Effector memory CD8-positive, alpha-beta T cell (primary cell): ENCODE measurements at places on chromosomes 7 and 10.

- no peaks in the 10 kb centered on the region for H3K27me3 ChIP-seq
- H3K4me3 ChIP-seq, result no peak overlapping the region
- DNase-seq, result no peak
- peaks cover 27% of the 10 kb centered on the region for H3K36me3 ChIP-seq
- no peaks in the 10 kb centered on the region for H3K4me1 ChIP-seq
Measured at GRCh38 chr7:26348234-26348851, 56.7 kb downstream of the SNX10 start.

GRCh38 chr10:98254234-98254974, 13.6 kb downstream of the LOXL4 start:
- no peaks in the 10 kb centered on the region for H3K27me3 ChIP-seq
- H3K27ac ChIP-seq, result no peak overlapping the region
- peaks cover 1% of the 10 kb centered on the region for H3K4me1 ChIP-seq
- no peak overlapping the region for H3K4me3 ChIP-seq
- peaks cover 10% of the 10 kb centered on the region for H3K36me3 ChIP-seq
- no peak for DNase-seq

GRCh38 chr10:125226823-125227222, 66.5 kb upstream of the CTBP2 start:
- no peaks in the 10 kb centered on the region for H3K4me1 ChIP-seq
- no peak overlapping the region for H3K27ac ChIP-seq
- H3K4me3 ChIP-seq, result no peak overlapping the region
- H3K27me3 ChIP-seq, result peaks cover 11% of the 10 kb centered on the region
- DNase-seq, result no peak

- H3K4me3 ChIP-seq, result no peak overlapping the region
- peaks cover 3% of the 10 kb centered on the region for H3K36me3 ChIP-seq
- DNase-seq, result no peak
- H3K4me1 ChIP-seq, result no peaks in the 10 kb centered on the region
Measured at GRCh38 chr10:10730471-10731043, 287.1 kb upstream of the CELF2 start.

DNA sequence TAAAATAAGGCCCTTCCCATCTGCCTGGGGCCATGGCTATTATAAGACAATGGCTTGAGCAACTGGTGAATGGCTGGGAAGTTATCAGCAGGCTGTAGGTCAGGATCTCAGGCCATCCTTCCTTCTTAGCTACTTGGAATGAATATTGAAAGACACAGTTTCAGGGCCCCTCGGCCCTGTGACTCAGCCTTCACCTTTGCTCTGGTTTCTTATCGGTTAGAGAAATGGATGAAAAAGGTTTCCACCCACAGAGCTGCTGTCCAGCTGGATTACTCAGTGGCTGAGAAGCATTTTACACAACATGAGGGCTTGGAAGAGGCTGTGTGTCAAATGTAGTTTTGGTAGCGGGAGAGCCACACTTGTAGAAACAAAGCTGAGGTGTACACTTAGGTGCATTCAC, 9.4 kb downstream of the ACSL5 start:
- H3K27ac ChIP-seq, result peak overlapping the region; percentile 49
- no peak for DNase-seq
- H3K4me1 ChIP-seq, result peaks cover 56% of the 10 kb centered on the region

DNA sequence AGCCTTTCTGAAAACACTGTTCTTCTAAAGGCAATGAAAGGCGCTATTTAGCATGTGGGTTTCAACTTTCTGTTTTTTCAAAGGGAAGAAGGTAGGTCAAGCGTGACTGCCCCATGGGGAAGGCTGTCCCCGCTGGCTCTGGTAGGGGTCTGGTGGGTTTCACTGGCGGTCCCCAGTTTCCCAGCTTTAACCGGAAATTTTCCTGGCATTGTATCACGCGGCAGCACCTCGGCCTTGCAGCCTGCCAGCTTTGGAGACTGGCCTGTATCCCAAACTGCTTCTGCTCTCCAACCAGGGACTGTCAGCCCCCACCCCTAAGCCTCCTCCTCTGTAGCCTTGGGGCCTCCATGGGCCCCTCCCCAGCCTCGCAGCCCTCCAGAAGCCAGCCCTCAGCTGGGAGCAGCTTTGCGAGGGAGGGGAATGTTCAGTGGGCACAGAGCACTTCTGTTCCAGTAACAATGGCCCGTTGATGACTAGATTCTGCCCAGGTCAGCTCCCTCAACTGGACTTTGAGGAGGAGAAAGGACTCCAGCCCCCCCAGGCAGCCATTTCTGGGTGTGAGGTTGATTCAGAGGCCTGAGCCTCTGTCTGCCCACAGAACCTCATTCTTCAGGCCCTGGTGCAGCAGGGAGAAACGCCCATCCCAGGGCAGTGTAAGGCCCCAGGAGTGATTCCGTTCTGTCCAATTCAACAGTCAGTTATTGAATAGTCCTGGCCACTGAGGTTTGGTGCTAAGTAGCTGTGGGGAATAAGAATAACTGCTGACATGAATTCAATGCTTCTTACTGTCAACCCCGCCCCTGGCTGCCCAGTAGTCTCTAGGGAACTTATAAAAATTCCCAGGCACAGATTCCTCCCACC, 17.1 kb downstream of the CHST3 start:
- no peaks in the 10 kb centered on the region for H3K36me3 ChIP-seq
- no peak overlapping the region for H3K4me3 ChIP-seq
- H3K4me1 ChIP-seq, result peaks cover 2% of the 10 kb centered on the region
- no peak overlapping the region for H3K27ac ChIP-seq
- no peak for DNase-seq
- peaks cover 52% of the 10 kb centered on the region for H3K27me3 ChIP-seq

- no peaks in the 10 kb centered on the region for H3K27me3 ChIP-seq
- no peak overlapping the region for H3K27ac ChIP-seq
- no peak for DNase-seq
- peaks cover 2% of the 10 kb centered on the region for H3K36me3 ChIP-seq
- no peak overlapping the region for H3K4me3 ChIP-seq
- no peaks in the 10 kb centered on the region for H3K4me1 ChIP-seq
Measured at GRCh38 chr7:20577441-20578071, 37.9 kb upstream of the ABCB5 start.

GRCh38 chr7:155738652-155739537, 73.4 kb downstream of the SHH start:
- H3K4me1 ChIP-seq, result peaks cover 32% of the 10 kb centered on the region
- H3K27me3 ChIP-seq, result no peaks in the 10 kb centered on the region
- H3K36me3 ChIP-seq, result peaks cover 73% of the 10 kb centered on the region
- peak overlapping the region; percentile 69 for H3K4me3 ChIP-seq
- DNase-seq, result peak; percentile 43
- H3K27ac ChIP-seq, result peak overlapping the region; percentile 86

DNA sequence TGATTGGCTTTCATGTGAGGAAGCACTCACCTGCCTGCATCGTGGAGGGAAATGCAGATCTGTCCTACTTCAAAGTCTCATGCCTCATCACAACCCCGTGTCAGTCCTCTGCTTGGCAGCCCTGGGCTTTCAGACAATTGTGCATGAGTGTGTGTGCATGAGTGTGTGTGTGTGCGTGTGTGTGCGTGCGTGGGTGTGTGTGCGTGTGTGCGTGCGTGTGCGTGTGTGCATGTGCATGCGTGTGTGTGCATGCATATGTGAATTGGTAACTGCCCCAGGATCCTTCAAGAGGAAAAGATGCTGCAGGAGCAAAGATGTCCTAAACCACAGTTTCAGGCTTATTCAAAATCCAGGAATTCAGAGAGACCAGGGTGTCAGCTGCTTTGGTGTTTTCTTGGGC, 71.3 kb downstream of the LANCL2 start:
- peaks cover 11% of the 10 kb centered on the region for H3K4me1 ChIP-seq
- H3K27me3 ChIP-seq, result no peaks in the 10 kb centered on the region
- H3K4me3 ChIP-seq, result no peak overlapping the region
- no peak for DNase-seq

GRCh38 chr10:11237571-11237970, 219.9 kb downstream of the CELF2 start:
- peak overlapping the region; percentile 89 for H3K27ac ChIP-seq
- peaks cover 84% of the 10 kb centered on the region for H3K4me1 ChIP-seq
- H3K27me3 ChIP-seq, result no peaks in the 10 kb centered on the region
- H3K4me3 ChIP-seq, result peak overlapping the region; percentile 49

GRCh38 chr10:77328272-77328816, 309.3 kb downstream of the KCNMA1 start:
- H3K4me3 ChIP-seq, result no peak overlapping the region
- DNase-seq, result peak; percentile 2
- H3K27me3 ChIP-seq, result peaks cover 17% of the 10 kb centered on the region
- H3K36me3 ChIP-seq, result no peaks in the 10 kb centered on the region
- no peak overlapping the region for H3K27ac ChIP-seq

GRCh38 chr10:131094527-131095312, 216.8 kb downstream of the TCERG1L start:
- H3K27me3 ChIP-seq, result no peaks in the 10 kb centered on the region
- no peaks in the 10 kb centered on the region for H3K4me1 ChIP-seq
- no peak overlapping the region for H3K4me3 ChIP-seq
- no peaks in the 10 kb centered on the region for H3K36me3 ChIP-seq
- no peak for DNase-seq

DNA sequence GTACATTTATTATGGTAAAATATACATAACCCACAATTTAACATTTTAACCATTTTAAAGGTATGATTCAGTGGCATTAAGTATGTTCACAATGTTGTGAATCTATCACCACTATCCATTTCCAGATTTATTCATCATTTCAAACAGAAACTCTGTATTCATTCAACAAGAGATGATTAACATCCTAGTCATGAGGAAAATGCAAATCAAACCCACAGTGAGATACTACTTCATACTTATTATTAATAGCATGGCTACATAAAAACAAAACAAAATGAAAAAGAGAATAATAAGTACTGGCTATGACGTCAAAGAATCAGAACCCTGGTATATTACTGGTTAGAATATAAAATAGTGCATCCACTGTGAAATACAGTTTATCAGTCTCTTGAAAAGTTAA, 386.6 kb upstream of the POM121L12 start:
- no peaks in the 10 kb centered on the region for H3K36me3 ChIP-seq
- H3K4me3 ChIP-seq, result no peak overlapping the region
- no peak for DNase-seq
- no peaks in the 10 kb centered on the region for H3K4me1 ChIP-seq

DNA sequence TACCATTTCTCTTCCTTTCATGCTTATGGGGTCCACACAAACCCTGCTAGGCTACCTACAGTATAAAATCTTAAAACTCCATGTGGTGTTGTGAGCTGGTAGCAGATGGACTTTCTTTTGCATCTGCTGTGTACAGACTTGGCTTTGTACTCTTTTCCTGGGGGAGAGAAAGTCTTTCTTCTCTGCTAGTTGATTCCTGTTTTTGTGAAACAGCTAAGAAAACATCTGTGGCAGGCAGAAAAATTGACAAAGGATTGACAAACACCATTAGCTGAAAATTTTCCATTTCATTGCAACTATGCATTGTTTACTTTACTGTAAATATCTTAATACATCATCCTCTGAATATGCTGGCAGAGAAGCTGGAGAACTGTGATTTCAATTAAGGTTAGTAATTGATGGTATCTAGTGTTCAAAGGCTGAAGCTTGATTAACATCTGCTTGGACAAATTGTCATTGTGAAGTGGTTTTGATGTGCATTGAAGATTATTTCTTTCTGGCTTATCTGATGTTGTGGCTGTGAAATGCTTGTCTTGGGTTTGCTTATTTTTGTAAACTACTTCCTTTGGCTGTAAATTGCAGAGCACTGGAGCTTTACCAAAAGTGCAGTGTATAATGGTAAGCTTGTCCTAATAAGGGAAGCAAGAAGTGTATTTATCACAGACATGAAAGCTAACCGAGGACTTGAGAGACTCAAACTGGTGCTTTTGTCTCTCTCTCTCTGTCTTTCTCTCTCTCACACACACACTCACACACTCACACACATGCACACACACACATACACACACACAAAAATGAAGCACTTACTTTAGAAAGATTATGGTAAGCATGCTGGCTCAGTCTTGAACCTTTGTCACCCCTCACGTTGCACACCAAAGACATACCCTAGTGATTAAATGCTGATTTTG, at the start of gene FOXP2:
Gene FOXP2 (plus strand): TSS at position 660 of the 908 bp plus-strand sequence. CDS start 11,697 bp downstream, outside the sequence.
- no peaks in the 10 kb centered on the region for H3K27me3 ChIP-seq
- H3K27ac ChIP-seq, result no peak within 1 kb of the TSS
- no peaks in the 10 kb centered on the region for H3K4me1 ChIP-seq
- DNase-seq, result no peak
- no peaks in the 10 kb centered on the region for H3K36me3 ChIP-seq

- no peaks in the 10 kb centered on the region for H3K36me3 ChIP-seq
- no peak overlapping the region for H3K4me3 ChIP-seq
- H3K27ac ChIP-seq, result no peak overlapping the region
- peak; percentile 46 for DNase-seq
- no peaks in the 10 kb centered on the region for H3K4me1 ChIP-seq
- no peaks in the 10 kb centered on the region for H3K27me3 ChIP-seq
Measured at GRCh38 chr10:49254556-49255318, 44.2 kb upstream of the C10orf71 start.

- H3K4me3 ChIP-seq, result no peak overlapping the region
- no peak for DNase-seq
- peaks cover 37% of the 10 kb centered on the region for H3K27me3 ChIP-seq
- no peak overlapping the region for H3K27ac ChIP-seq
- peaks cover 9% of the 10 kb centered on the region for H3K4me1 ChIP-seq
Measured at GRCh38 chr7:131606346-131607290, 50.2 kb upstream of the PODXL start.

- no peak for DNase-seq
- H3K36me3 ChIP-seq, result no peaks in the 10 kb centered on the region
- peaks cover 40% of the 10 kb centered on the region for H3K27me3 ChIP-seq
- no peaks in the 10 kb centered on the region for H3K4me1 ChIP-seq
- no peak overlapping the region for H3K4me3 ChIP-seq
Measured at GRCh38 chr10:77287647-77288120, 349.9 kb downstream of the KCNMA1 start.

DNA sequence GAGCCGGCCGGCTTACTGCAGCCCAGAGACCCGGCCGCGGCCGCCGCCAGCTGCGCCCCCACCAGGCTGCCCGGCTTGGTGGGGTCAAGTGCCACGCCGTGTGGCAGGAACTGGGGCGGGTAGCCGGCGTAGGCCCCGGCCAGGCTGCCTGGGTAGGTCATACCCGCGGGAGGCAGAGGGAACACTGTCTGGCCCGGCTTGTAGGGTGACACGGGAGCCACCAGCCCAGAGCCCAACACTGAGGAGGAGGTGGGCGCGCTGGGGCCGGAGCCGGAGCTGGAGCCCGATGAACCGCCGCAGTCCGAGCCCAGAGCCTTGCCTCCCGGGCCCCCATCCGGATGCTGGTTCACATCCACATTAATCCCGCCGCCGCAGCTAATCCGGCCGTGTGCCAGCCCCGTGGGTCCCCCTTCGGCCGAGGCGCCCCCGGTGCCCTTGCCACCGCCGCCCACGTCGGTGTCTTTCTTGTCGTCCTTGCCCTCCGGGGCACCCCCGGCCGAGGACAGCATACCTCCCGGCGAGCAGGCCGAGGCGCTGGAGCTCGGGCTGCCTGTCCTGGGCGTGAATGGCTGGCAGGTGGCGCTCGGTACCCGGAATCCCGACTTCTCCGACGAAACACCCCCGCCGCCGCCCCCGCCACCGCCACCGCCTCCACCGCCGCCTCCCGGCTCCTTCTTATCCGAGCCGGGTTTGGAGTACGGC, 2.0 kb downstream of the ZNF503 start:
- H3K4me1 ChIP-seq, result peaks cover 15% of the 10 kb centered on the region
- H3K27me3 ChIP-seq, result peaks cover 78% of the 10 kb centered on the region
- no peak for DNase-seq
- no peaks in the 10 kb centered on the region for H3K36me3 ChIP-seq
- H3K27ac ChIP-seq, result no peak overlapping the region

- peaks cover 51% of the 10 kb centered on the region for H3K36me3 ChIP-seq
- peaks cover 6% of the 10 kb centered on the region for H3K4me1 ChIP-seq
- no peak overlapping the region for H3K4me3 ChIP-seq
- H3K27me3 ChIP-seq, result no peaks in the 10 kb centered on the region
- no peak overlapping the region for H3K27ac ChIP-seq
Measured at GRCh38 chr10:35040760-35041501, 49.2 kb downstream of the CUL2 start.
